ENCODE measurements at places on chromosomes 4 and X.

- DNase-seq, result peak; percentile 49
These were observed 1.5 kb upstream of the PAPSS1 start for GRCh38 chr4:107721436-107722100.

- no peak for DNase-seq
These were observed 95.6 kb downstream of the TMA16 start for GRCh38 chr4:163590103-163590502.

DNA sequence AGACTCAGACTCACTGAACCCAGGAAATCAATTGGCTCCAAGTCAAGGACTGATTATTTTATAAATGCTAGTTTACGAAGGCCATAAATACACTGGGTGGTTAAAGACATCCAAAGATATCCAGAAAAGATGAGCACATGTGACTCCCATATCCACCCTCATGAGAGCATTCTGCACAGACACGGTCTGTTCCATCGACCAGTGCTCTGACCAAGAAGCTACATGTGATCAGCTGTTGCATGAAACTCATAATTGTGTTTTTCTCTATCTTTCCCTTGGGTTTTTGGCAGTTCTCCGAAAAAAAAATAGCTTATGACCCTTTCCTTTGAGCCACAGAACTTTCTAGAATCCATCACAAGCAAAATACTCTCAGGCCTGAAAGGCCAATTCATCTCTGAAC lies 2.7 kb upstream of the PIR start:
- DNase-seq, result no peak

- no peak for DNase-seq
These were observed 1.0 kb downstream of the ARMCX1 start for GRCh38 chrX:101551380-101551767.

DNA sequence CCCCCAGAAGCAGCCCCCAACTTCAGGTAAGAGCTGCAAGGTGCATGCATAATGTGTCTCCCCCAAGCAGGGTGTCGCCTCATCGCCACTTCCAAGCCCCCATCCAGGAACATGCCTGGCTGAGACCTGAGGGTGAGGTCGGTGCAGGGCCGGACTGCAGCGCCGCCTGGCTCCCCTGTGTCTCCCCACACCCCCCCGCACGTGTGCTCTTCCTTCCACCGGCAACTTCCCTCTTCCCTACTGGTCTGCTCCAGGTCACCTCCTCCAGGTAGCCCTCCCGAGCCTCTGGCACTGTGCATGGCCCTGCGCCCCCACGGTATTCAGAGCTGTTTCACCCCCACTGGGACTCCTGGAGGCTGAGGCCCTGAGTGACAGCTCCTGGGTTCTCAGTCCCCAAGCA lies 2.2 kb upstream of the BGN start:
- DNase-seq, result no peak

Data from CD4-positive, alpha-beta T cell treated with Interleukin-2 at 100 ng/mL for 4 hours (primary cell).